H4 (cell line): ENCODE measurements at places on chromosomes 4 and X.

DNA sequence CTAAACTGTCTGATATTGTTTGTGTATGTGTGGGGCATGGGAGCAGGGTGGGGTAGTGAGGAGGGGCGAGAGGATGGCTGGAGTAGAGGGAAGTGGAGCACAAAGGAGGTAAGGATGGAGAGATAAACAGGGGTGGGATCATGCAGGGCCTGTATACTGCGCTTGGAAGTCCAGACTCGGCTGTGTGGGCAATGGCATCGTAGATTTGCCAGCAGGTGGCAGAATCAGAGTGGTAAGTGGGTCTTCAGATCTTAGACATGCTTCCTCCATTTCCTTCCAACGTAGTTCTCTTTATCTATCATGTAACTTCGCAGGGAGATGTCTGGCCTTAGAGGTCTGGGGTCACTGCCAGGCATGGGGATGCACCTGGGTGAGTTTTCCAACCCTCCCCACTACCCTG, 155.5 kb downstream of the PDGFRA start:
- peak; percentile 57 for DNase-seq

GRCh38 chr4:74414149-74414809, 30.7 kb upstream of the AREG start:
- DNase-seq, result no peak

GRCh38 chrX:2360731-2361130, 140.0 kb downstream of the DHRSX start:
- no peak for DNase-seq

- DNase-seq, result no peak
Measured at GRCh38 chrX:6917666-6918065, 229.8 kb upstream of the STS start.

DNA sequence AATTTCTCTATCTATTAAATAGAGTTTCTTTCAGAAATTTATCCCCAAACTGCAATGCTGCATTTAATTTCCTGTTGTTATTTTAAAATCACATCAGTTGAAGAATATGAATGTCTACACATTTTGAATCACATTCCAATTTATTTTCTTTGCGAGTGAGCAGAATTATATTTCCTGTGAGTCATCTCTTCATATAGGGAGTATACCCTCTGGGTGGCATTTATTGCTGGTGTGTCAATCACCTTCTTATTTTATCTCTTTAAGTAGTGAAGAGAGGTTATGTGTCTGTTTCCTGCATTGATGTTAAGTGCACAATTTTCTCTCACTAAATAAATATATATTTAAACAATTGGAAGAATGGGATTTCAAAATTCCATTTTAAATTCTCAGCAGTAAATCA, 511.0 kb upstream of the ATOH1 start:
- DNase-seq, result no peak

DNA sequence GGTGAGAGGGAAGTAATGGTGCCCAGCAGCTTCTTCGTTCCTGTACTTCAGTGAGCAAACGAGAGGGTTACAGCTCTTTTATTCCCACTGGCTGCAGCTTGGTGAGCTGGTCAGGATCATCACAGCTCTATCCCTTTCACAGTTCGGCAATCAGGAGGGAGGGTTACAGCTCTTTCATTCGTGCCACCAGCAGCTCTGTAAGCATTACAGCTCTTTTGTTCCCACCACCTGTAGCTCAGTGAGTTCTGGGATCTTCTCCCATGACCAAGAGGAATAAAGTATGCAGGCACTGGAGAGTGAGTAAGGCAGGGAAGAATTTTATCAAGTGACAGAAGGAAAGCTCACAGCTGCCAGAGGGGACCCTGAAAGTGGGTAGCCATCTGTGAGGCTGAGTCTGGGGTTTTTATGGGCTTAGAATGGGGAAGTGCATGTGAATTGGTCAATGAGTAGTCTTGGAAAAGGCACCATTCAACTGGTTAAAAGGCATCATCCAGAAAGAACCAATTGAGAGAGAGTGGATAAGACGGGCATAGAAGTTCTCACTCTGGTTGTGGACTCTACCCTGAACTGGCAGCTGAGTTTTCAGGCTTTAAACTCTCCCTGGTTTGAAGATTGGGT, 123.7 kb downstream of the COX18 start:
- DNase-seq, result no peak

GRCh38 chrX:50874876-50875275, 35.7 kb upstream of the BMP15 start:
- DNase-seq, result no peak

GRCh38 chrX:129318375-129318774, 204.9 kb downstream of the SMARCA1 start:
- DNase-seq, result no peak
